ENCODE measurements at places on chromosomes 7 and 10.
A peak's percentile ranks its signal among the peaks of the same experiment; 100 is the strongest.

- no peak for DNase-seq
Observed at GRCh38 chr7:155951554-155952158, 139.4 kb upstream of the SHH start.

DNA sequence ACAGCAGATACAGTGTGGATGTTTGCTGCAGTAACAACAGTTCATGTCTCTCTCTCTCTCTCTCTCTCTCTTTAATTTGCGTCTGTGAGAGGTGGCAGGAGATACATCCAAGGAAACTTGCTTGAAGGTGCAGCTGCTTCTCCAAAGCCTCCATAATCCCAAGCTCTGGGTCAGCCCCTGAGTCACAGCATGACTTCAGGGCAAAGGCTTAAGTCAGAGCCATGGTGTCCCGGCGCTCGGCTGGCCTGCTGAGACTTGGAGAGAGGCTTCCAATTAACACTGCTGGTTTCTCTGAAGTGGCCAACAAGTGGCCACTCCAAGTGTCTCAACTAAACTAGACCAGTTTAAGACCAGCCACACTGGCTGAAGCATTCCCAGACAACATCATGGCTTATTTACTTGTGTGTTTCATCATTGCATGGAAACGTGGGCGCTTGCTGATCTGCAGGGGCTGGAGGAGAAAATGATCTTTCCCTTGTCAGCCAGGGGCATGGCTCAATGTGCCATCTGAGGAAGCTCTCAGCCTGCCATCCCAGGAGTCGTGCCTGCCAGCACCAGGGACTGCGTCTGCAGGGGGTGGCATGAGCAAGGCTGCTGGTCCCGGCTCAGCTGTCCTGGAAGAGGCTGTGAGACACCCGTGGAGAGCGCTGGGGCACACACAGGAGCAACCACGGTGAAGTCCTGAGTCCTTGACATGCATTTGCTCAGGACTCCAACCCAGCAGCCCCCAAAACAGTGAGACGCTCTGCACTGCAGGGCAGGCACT lies 254.2 kb downstream of the COBL start:
- no peak for DNase-seq

GRCh38 chr7:40978047-40978446 lies 724.8 kb downstream of the INHBA start:
- DNase-seq, result no peak

GRCh38 chr10:21280971-21281572 lies 244.4 kb downstream of the SKIDA1 start:
- no peak for DNase-seq

DNA sequence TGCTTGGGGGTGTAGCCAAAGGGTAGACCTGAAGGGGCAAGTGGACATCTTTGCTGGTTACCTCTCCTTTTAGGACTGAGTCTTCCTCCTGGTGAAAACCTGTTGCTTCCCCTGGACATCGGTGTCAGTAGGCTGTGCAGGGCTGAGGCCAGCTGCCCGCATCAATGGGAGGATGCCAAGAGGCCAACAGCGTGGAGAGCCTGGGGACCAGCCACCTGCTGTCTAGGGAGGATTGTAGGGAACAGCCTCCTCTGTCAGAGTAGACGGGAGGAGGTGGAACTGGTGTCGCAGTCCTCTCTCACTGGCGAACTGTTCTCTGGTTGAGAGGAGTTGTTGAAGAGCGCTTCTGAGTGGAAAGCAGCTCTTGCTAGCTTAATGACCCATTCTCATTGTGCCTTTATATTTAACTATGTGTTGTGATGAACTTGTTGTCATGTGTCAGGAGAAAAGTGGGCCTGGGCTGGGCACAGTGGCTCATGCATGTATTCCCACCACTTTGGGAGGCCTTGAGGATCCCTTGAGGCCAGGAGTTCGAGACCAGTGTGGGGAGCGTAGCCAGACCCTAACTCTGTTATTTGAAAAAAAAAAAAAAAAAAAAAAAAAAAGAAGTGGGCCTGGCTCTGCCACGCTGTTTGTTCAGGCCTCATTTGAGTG lies 1.8 kb downstream of the SUFU start:
- no peak for DNase-seq

DNA sequence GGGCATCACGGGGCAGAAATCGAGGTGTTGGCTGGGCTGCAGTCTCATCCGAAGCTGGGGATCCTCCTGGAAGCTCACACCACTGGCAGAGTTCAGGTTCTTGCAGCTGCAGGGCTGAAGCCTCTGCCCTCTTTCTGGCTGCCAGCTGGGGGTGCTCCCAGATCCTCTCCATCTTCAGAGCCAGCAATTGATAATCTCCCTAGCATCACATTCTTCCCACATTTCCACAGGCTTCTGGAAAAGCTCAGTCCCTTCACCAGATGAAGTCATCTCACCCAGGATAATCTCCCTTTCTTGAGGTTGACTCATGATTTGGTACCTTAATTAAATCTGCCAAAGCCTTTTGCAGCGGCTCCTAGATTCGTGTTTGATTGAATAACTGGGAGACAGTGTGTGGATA lies 55.2 kb downstream of the NRP1 start:
- DNase-seq, result no peak

GRCh38 chr7:78472519-78472918 lies 673.9 kb downstream of the PHTF2 start:
- DNase-seq, result no peak

DNA sequence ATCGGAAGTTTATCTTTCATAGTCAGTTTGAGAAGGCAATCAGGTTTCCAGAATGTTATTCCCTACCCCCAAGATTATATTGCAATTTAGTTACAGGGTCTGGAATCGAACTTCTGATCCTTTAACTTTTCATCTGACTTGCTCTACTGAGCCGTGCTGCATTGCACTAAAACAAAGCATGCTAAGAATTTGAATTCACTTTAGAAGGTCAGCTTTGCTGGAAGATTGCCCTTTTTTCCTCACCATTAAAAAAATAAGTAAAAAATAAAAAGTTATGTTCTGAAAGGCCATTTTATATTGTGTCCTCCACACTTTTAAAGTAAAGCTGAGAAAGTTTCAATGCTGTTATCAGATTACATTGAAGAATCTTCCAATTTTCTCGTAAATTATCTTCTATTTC lies 388.8 kb upstream of the PHF14 start:
- no peak for DNase-seq

DNA sequence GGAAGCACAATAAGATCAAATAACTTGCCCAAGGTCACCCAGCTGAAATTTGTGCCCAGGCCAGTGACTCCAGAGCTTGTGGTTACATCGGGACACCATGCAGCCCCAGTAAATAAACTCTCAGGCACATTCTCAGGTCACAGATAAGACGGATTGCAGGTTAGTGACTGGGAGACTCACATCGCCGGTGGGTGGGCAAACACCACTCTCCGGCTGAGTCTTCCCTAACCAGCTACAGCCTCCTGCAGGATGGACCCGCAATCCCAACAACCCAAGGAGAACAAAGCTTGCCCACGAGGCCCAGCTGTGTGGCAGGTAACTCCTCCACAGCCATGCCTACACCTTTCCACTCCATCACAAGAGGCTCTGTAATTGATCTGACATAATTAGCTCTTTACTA lies 81.7 kb upstream of the EFCAB10 start:
- DNase-seq, result no peak

DNA sequence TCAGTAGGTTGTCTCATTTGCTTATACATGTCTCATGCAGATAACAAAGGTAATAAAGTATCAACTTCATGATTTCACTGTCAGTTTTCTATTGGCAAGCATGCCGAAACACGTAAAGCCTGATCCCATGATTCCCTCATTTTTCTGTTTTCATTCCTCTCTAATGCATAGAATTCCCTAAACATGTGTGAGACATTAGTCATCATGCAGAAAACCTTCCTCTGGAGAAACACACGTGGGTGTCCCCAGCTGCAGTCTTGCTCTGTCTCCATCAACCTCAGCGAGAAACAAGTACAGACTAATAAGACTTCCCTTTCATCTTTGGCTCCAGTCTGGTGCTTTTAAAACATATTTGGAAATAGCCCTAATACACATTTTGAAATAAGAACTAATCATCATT lies 432.7 kb upstream of the VSTM2A start:
- no peak for DNase-seq

GRCh38 chr10:25989951-25990350 lies 55.9 kb downstream of the MYO3A start:
- no peak for DNase-seq

- DNase-seq, result no peak
Observed at GRCh38 chr10:121772884-121773283, 154.9 kb downstream of the ATE1 start.

- DNase-seq, result no peak
Observed at GRCh38 chr10:112783351-112784021, 166.6 kb upstream of the TCF7L2 start.

DNA sequence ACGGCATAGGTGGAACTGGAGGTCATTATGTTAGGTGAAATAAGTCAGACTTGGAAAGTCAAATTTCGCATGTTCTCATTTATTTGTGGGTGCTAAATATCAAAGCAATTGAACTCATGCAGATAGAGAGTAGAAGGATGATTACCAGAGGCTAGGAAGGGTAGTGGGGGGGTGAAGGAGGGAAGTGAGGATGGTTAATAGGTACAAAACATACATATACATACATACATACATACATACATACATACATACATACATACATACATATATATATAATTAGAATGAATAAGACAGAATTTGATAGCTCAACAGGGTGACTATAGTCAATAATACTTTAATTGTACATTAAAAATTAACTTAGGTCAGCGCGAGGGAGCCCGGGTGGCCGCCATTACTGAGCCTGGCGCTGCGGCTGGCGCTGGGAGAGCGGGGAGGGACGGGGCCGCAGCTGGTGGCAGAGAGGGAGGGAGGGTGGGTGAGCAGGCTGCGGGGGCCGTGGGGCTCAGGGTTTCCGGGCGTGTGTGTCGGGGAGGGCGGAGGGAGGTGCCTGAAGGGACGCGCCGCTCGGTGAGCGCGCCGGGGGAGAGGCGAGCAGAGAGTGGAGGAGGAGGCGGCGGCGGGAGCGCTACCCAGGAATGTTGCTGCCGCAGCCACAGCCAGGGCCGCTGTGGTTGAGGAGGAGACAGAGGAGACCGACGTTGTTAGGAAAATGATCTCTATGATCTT lies 85.8 kb upstream of the EGFR start:
- no peak for DNase-seq

- DNase-seq, result no peak
Observed at GRCh38 chr10:106044503-106044902, 1120.0 kb downstream of the SORCS1 start.

GRCh38 chr10:114166043-114166442 lies 8.0 kb downstream of the CCDC186 start:
- no peak for DNase-seq

DNA sequence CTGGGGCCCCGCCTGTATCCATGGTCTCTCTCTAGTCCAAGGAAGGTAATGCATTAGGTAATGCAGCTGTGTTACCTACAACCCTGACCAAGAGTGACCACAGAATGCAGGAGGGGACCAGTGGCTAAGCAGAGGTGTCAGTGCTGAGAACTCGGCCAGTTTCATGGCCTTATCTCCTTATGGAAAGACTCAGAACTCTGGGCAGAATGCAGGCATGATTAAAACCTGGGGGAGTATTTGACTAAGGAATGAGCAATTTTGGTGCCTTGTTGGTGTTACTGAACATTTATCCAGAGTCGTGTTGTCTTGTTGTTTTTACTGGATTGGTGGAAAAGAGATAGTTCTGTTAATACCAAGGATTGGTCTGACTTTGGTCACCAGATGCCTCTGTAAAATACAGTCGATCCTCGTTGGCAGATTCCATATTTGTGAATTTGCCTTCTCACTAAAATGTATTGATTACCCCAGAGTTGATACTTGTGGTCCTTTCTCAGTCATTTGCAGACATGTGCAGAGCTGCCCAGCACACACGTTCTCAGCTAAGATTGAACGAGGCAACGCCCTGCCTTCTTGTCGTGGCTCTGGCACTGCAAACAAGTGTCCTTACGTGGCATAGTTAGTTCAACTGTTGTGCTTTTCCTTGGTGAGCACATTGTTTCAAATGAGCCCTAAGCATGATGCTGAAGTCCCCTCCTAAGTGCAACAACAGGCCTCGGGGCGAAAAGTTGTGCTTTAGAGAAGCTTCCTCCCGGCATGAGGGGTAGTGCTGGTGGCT lies 135.7 kb upstream of the BTBD16 start:
- no peak for DNase-seq

DNA sequence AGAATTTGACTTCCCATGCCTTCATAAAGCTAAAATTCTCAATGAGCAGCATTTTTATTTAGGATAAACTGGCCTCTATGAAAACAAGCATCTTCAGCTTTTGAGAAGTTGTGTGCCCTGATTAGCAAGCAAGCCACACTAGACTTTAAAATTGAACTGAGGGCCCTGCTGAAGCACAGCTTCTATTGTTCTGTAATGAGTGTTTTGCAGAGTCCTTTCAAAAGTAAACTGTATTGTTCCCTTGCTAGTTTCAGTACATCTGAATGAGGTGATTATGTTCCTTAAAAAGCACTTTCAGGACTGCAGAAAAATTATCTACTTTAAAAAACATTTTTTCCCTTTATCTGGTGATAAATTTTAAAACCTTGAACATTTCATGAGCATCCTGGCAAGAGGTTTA lies 113.3 kb upstream of the PRPS1L1 start:
- no peak for DNase-seq

GRCh38 chr10:10418387-10418786 lies 599.3 kb upstream of the CELF2 start:
- DNase-seq, result no peak

- no peak for DNase-seq
Observed at GRCh38 chr7:72032934-72033333, 379.2 kb downstream of the CALN1 start.

DNA sequence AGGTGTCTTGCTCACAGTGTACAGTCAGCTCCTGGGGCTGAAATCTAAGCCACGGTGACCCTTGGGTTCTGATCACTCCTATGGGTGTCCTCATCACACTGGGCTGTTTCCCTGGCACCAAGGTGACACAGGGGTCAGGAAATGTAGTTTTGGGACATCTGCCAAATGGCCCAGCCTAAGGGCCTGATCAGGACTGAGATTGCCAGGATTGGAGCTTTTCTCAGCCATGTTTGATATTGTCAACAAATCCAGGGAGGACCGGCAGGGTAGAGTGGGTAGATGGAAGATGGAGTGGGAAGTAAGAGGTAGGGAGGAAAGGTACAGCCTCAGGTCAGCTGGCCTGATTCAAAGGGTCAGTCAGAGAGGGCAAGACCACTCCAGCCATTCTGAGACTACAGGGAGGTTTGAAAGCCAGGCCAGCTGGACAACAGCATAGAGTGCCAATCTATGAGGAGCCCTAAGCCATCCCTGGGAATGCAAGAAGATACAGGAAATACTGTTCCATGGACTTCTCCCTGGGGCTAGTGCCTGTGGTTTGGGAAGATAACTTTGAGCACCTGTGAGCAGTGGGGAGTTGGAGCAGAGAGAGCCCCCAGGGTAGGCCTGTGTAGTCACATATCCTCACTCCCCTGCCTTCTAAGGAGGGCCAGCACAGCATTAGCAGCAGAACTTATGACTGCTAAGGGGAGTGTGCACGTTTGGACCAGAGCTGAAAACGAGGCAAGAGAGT lies 377.3 kb upstream of the ZMIZ1 start:
- no peak for DNase-seq

GRCh38 chr10:12214763-12215218 lies 18.8 kb downstream of the CDC123 start:
- DNase-seq, result peak; percentile 5

DNA sequence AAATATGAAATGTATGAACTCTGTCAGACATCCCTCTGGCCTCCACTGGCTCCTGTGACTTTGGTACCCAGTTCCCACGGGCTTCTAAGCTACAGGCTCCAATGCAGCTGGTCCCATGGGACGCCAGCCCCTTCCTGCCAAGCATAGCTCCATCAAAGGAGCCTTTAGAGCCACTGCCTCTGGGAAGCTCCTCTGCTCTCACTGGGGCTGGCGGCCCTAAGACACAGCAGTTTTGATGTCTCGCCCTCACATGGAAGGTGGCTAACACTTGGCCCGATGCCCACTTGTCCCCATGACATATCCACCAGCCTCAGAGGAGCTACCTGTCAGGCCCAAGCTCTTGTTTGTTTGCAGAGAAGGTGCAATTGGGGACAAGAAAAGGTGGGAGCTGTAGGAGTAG lies 453.7 kb upstream of the LRRN3 start:
- DNase-seq, result no peak
